CD4-positive, alpha-beta T cell (primary cell): ENCODE measurements at places on chromosomes 13 and 19. TPM values are rescaled to one million over a fixed set of nuclear protein-coding genes. Genes with fewer than 3 reads are reported as not detected.

Gene SCEL
- not detected for total RNA-seq

Gene ZNF582
- total RNA-seq, result 1.8 TPM

Gene DMKN
- total RNA-seq, result not detected

Gene CYP2A6
- not detected for total RNA-seq

Gene ZNF235
- total RNA-seq, result 2.4 TPM

Gene SYCN
- not detected for total RNA-seq

Gene SLC25A41
- 0.50 TPM for total RNA-seq

Gene IGSF23
- total RNA-seq, result not detected
